ENCODE measurements at places on chromosomes 5 and 9. TPM values are rescaled to one million over a fixed set of nuclear protein-coding genes. Genes with fewer than 3 reads are reported as not detected.

PCA3 gene
- polyA plus RNA-seq, result 0.21 TPM

CDC25C gene
- 5.2 TPM for polyA plus RNA-seq

SVEP1 gene
- 0.11 TPM for polyA plus RNA-seq

HTR1A gene
- polyA plus RNA-seq, result not detected

NME5 gene
- polyA plus RNA-seq, result 4.1 TPM

TMEM215 gene
- not detected for polyA plus RNA-seq

FSTL4 gene
- not detected for polyA plus RNA-seq

HK3 gene
- polyA plus RNA-seq, result 0.02 TPM

SIT1 gene
- polyA plus RNA-seq, result not detected

VAV2 gene
- polyA plus RNA-seq, result 14.9 TPM
